HFFc6 (cell line): ENCODE measurements at places on chromosomes 11 and 22. TPM values are rescaled to one million over a fixed set of nuclear protein-coding genes. Genes with fewer than 3 reads are reported as not detected.

- H3K27ac ChIP-seq = no peak overlapping the region
- no peaks in the 10 kb centered on the region for H3K36me3 ChIP-seq
- DNase-seq = no peak
- H3K4me3 ChIP-seq = no peak overlapping the region
Measured at GRCh38 chr11:4695442-4695841, 2.2 kb downstream of the OR51E2 start.

DNA sequence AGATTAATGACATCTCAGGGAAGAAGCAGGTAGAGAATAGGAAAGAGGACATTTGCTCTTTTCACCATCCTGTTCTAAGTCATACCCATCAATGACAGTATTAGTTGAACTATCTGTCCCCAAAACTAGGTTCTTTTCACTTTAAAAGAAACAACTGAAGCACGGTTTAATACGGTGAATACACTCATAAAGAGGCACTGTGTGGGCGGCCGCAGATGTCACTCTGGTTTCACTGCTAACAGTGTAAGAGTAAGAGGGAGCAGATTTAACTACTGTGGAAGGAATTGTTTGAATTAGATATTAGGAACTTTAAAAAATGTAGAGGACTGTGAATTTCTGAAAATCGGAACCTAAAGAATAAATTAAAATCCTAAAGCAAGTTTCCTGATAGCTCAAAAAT lies 49.5 kb downstream of the VSIG10L2 start:
- H3K36me3 ChIP-seq = no peaks in the 10 kb centered on the region
- H3K27ac ChIP-seq = no peak overlapping the region
- DNase-seq = no peak
- peaks cover 4% of the 10 kb centered on the region for H3K27me3 ChIP-seq

GRCh38 chr11:113505541-113506375 lies 30.6 kb upstream of the DRD2 start:
- H3K27me3 ChIP-seq = peaks cover 1% of the 10 kb centered on the region
- no peak overlapping the region for H3K27ac ChIP-seq
- no peak overlapping the region for H3K4me3 ChIP-seq
- H3K36me3 ChIP-seq = no peaks in the 10 kb centered on the region
- H3K4me1 ChIP-seq = no peaks in the 10 kb centered on the region

GRCh38 chr11:125224391-125225021 lies 60.0 kb downstream of the PKNOX2 start:
- peaks cover 34% of the 10 kb centered on the region for H3K27me3 ChIP-seq
- no peak for DNase-seq
- H3K27ac ChIP-seq = no peak overlapping the region
- H3K4me1 ChIP-seq = no peaks in the 10 kb centered on the region
- no peaks in the 10 kb centered on the region for H3K36me3 ChIP-seq

GRCh38 chr22:27641049-27641795 lies 160.3 kb downstream of the MN1 start:
- H3K27me3 ChIP-seq = peaks cover 19% of the 10 kb centered on the region
- H3K4me1 ChIP-seq = no peaks in the 10 kb centered on the region
- DNase-seq = no peak
- H3K27ac ChIP-seq = no peak overlapping the region
- H3K4me3 ChIP-seq = no peak overlapping the region

DNA sequence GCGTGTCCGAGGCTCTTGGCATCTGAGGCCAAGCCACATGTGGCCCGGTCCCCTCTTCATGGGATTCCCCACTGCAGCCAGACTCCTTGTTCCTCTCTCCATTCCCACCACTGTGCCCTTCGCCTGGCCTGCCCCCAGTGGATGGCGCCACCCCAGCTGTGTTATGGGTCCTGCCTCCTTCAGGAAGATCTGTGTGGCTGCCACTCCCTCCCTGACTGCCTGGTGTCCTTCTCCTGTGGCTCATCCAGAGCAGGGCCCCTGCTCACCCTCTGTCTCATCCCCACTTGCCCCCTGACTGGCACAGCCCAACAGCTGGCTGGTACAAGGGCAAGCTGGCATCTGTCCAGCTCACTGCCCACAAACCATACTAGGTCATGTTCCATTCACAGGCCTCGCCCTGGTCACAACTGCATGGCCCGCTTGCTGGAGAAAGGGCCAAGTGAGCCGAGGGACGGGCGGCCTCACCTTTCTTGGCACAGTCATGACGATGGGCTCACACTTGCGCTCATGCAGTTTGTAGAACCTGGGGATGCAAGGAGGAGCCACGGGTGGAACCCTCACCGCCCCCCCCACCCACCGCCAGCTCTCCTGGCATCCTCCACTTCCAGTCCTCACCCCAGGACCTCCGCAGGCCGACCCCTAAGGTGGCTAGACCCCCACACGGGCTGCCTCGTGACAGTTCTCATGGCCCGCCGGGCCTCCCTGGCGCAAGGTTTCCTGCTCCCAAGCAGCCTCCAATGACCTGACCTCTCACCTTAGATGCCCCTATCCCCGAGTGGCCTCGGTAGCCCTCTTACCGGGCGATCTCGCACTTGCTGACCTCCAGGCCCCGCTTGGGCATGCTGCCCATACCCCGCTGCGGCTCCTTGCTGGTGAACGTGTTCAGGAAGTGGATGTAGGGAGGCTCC lies 2.1 kb upstream of the PTPRCAP start:
- no peak overlapping the region for H3K27ac ChIP-seq
- DNase-seq = peak; percentile 16
- peaks cover 10% of the 10 kb centered on the region; the same call in 1 of the 2 replicates for H3K4me1 ChIP-seq
- H3K36me3 ChIP-seq = no peaks in the 10 kb centered on the region; the same call in 1 of the 2 replicates
- H3K4me3 ChIP-seq = no peak overlapping the region

- no peak overlapping the region for H3K4me3 ChIP-seq
- H3K36me3 ChIP-seq = no peaks in the 10 kb centered on the region
Measured at GRCh38 chr11:64638018-64638665, 47.1 kb downstream of the SLC22A12 start.

DNA sequence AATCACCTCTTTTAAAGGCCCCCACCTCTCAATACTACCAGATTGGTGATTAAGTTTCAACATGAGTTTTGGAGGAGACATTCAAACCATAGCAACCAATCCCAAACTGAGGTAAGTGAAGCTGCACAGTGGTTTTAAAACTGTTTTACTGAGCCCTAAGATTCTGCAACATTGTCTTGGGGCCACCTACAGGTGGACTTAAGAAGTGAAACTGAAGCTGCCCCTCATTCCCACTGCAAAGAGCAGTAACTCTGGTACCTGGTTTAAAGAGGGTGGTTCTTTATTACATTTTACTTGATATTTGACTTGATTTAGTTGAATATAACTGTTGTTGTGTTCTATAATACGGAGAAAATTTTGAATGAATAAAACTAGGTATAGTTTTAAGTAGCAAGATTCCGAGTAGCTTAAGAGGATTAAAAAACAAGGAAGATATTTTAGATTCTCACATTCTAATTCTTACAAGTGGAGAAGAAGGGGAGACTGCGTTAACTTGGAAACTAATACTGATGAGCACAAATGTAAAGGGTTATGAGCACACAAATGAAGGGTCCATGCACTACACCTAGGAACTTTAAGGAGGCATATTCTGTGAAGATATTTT lies 26.7 kb downstream of the SYT9 start:
- no peak overlapping the region for H3K27ac ChIP-seq
- no peak overlapping the region for H3K4me3 ChIP-seq
- no peaks in the 10 kb centered on the region for H3K36me3 ChIP-seq
- H3K4me1 ChIP-seq = no peaks in the 10 kb centered on the region
- peak; percentile 1 for DNase-seq
- no peaks in the 10 kb centered on the region; the same call in 1 of the 2 replicates for H3K27me3 ChIP-seq

GRCh38 chr22:17541476-17541875 lies 21.8 kb upstream of the SLC25A18 start:
- H3K27ac ChIP-seq = no peak overlapping the region
- H3K4me3 ChIP-seq = no peak overlapping the region
- peaks cover 18% of the 10 kb centered on the region for H3K27me3 ChIP-seq
- no peaks in the 10 kb centered on the region for H3K4me1 ChIP-seq

OR52N4 gene
- not detected in 3 replicates for total RNA-seq

- H3K4me1 ChIP-seq = peaks cover 18% of the 10 kb centered on the region
- no peak overlapping the region; the same call in 1 of the 2 replicates for H3K4me3 ChIP-seq
- H3K27ac ChIP-seq = no peak overlapping the region
Measured at GRCh38 chr11:95700471-95700817, 89.1 kb downstream of the FAM76B start.

- no peaks in the 10 kb centered on the region; the same call in 1 of the 2 replicates for H3K27me3 ChIP-seq
- H3K4me3 ChIP-seq = no peak overlapping the region
- no peak for DNase-seq
- no peaks in the 10 kb centered on the region for H3K4me1 ChIP-seq
Measured at GRCh38 chr11:1230456-1231395, 7.9 kb downstream of the MUC5B start.

MS4A3 gene
- total RNA-seq = not detected in 3 replicates

TIMP3 gene
- total RNA-seq = 340 to 511 TPM (median 429 TPM) in 3 replicates

- DNase-seq = no peak
- H3K36me3 ChIP-seq = peaks cover 11% of the 10 kb centered on the region
- H3K4me1 ChIP-seq = peaks cover 24% of the 10 kb centered on the region; the same call in 1 of the 2 replicates
- H3K27ac ChIP-seq = no peak overlapping the region
- H3K27me3 ChIP-seq = no peaks in the 10 kb centered on the region; the same call in 1 of the 2 replicates
- H3K4me3 ChIP-seq = no peak overlapping the region
Measured at GRCh38 chr11:13222285-13222684, 55.3 kb upstream of the BMAL1 start.

GRCh38 chr22:28589102-28589750 lies 90.4 kb downstream of the TTC28 start:
- no peaks in the 10 kb centered on the region for H3K36me3 ChIP-seq
- no peak overlapping the region for H3K4me3 ChIP-seq
- H3K4me1 ChIP-seq = peaks cover 2% of the 10 kb centered on the region
- no peaks in the 10 kb centered on the region for H3K27me3 ChIP-seq

DNA sequence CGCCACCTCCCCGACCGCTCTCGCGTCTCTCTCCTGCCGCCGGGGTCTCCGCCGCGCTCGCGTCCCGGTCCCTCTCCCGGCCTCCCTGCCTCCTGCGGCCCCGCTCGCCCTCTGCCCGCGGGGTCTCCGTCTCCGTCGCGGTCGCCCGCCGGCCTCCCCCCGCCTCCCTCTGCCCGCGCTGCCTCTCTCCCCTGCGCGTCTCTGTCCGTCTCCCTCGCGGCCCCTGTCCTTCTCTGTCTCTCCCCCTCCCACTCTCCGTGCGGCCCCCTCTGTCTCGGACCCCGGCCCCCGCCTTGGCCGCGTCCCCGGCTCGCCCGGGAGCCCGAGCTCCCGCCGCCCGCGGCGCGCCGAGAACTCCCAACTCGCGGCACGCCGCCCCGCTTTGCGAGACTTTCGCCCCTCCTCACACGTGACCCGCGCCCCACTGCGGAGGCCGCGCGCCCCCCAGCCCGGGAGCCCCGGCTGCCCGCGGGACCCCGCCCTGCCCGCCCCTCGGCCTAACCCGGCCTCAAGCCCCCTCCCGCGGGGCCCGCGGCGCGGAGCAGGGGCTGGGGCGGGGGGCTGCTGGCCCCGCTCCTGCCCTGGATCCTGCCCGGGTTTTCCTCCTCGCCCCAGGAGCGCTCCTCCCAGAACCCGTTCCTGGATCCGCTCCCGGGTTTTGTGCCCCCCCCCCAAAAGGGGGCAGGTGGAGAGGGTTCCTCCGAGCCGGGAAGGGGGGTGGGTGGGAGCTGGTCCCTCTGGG lies 702 bp upstream of the KCNJ4 start:
- H3K4me1 ChIP-seq = no peaks in the 10 kb centered on the region
- DNase-seq = no peak
- peaks cover 67% of the 10 kb centered on the region for H3K27me3 ChIP-seq

GRCh38 chr22:42340150-42340549 lies 69.7 kb upstream of the TCF20 start:
- H3K4me1 ChIP-seq = no peaks in the 10 kb centered on the region
- no peak for DNase-seq
- no peak overlapping the region for H3K4me3 ChIP-seq
- H3K27ac ChIP-seq = no peak overlapping the region
